Stomach (tissue), 19 donors: ENCODE measurements at places on chromosomes 2 and 18. TPM values are rescaled to one million over a fixed set of nuclear protein-coding genes. Genes with fewer than 3 reads are reported as not detected.

The GBX2 gene
- total RNA-seq: not detected

The TEX44 gene
- not detected for total RNA-seq

The SP140 gene
- 1.7 TPM for total RNA-seq

The UNC80 gene
- not detected for total RNA-seq

The EGR4 gene
- total RNA-seq: not detected

The SULT1C4 gene
- total RNA-seq: not detected
